ENCODE measurements at places on chromosomes 3 and 15.

DNA sequence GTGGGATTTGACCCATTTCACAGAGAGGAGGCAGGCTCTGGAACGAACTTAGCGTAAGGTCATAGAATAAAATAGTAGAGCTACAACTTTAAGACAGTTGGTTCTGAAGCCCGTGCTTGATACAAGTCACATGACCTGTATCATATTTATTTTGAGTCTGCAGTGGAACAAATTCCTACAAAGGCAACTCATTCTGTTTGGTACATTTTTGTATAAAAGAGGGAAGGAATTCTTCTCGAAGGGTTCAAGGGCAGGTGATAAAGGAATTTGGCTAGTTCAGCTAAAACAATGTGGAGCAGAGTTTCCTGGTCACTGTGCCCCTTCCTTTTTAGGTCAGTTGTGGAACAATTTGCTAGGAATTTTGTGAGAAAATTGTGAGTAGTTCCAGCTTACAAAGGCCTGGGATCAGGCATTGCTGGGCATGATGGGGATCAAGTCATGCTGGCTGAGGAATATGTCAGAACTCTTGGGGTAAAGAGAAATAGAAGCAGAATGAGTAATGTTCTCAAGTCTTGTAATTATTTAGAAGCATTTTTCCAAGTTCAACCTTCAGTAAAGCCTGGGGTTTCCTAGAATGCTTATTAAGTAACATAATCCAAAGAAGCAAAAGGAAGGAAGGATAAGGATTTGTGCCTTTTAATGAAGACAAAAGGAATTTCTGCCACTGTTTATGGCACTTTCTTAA, 19.1 kb downstream of the USP3 start:
- DNase-seq = no peak

DNA sequence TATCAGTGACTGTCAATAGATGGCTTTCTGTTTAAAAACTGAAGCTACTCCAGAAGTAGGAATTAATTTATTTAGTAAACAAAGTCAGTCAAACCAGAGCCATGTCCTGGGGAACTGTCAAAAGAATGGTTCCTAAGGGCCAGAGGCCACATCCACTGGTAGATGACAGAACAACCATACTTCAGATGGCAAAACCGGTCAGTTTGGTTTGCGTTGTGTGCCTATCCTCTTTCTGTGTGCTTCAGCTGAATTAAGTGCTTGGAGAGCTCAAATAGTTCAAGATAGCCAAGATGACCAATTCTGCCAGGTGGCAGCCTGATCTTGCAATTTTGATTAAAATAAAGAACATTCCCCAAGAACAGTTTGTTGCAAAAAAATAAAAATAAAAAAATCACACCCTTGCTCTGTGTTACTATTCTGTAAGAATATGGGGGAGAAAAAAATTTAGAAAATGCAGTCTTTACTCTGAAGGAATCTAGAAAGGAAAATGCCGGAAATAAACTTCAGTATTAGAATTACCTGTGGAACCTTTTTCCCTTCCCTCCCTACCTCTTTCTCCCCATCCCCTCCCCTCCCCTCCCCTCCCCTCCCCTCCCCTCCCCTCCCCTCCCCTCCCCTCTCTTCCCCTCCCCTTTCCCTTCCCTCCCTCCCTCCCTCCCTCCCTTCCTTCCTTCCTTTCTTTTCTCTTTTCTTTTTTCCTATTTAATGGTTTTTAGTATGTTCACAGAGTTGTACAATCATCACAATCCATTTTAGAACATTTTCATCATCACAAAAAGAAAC, 2.5 kb downstream of the MAP3K13 start:
- DNase-seq = no peak

- DNase-seq = no peak
Measured at GRCh38 chr3:61066800-61067199, 184.5 kb downstream of the FHIT start.

GRCh38 chr15:87730706-87731105, 525.8 kb downstream of the NTRK3 start:
- no peak for DNase-seq

GRCh38 chr15:95175914-95176658, 944.7 kb downstream of the MCTP2 start:
- no peak for DNase-seq

DNA sequence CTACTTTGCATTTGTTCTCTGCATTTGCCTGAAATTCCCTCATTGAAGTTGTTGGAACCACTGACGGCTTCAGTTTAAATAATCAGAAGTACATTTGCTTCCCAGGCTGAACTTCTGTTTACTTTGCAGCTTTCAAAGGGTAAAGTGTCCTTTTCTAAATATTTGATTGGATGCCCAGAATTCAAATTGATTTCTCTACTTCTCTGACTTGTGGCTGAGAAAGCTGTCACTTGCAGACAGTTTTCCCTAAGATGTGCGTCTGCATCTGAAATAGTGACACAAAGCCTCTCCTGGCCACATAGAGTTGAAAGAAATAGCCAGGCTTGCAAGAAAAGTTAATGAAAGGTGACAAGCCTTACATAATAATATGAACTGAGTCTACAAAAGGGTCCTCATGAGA, 299.6 kb downstream of the THSD4 start:
- DNase-seq = no peak

- DNase-seq = no peak
Measured at GRCh38 chr15:42119446-42119760, 25.0 kb upstream of the PLA2G4D start.

GRCh38 chr3:50324351-50325112, 2.0 kb upstream of the HYAL2 start:
- DNase-seq = peak; percentile 39

DNA sequence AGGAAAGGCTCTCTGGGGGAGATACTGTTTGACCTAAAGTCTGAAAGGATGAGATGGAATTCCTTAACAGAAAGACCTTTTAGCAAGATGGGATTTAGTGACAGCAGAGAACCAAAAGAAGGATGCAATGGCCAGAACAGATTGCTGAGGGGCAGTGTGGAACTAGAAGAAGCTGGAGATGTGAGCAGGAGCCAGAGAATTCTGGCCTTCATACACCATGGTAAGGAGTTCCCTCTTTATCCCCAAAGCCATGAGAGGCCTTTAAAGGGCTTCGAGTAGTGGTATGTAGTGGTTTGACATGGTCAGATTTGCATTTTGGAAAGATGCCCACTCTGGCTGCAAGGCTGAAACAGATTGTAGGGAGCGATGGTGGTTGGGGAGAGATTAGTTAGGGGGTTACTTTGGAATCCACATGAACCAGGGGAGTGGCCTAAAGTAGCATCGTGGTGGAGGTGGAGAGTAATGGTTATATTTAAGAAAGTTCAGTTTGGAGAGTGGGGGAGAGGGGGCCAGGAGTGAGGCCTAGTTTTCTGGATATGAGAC, 34.0 kb upstream of the NPHP3 start:
- DNase-seq = no peak

DNA sequence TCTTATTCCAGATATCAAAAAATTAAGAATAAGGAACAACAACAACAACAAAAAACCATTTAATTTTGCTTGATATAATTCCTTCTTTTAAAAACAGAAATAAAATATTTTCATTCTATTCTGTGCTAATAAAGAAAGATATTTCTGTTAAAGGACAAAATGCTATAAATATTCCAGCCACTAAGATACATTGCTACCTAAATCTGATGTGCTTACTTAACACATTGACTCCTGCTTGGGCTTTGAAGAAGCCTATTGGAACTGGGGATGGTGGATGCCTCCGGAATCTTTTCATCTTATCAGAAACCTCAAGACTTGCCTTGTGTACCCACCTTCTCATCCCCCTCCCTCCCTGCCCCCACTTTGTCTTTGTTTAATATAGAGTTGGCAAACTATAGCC, 320.2 kb downstream of the MEX3B start:
- no peak for DNase-seq

DNA sequence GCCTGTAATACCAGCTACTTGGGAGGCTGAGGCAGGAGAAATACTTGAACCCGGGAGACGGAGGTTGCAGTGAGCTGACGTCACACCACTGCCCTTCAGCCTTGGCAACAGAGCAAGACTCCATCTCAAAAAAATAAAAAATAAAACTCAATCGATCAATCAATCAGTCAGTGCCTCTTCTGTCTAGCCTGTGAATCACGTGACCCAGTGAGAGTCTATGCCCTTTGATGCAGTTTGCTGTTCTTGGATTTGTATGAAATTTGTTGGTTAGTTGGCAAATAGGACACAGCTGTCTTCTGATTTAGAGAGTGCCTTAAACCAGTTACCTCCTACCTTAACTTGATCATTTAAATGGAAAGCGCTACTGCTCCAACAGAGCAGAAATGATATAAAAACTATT, 3.6 kb upstream of the RBMS3 start:
- DNase-seq = no peak

DNA sequence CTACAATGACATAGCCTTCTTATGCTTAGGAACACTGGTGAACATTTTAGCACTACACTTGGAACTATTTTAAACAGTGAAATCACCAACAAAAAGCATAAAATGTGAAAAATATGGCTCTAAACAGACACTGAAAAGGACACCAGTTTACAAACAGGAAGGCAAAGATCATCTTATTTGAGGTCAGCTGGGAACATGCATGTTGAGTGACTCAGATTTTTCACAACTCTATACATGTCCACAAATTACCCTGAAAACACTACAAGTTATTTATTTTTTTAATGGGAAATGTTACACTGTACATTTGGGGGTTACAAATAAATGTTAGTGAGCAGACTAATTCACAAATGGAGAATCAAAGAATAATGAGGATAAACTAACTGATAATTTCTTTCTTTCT, 12.5 kb upstream of the GK5 start:
- DNase-seq = no peak

DNA sequence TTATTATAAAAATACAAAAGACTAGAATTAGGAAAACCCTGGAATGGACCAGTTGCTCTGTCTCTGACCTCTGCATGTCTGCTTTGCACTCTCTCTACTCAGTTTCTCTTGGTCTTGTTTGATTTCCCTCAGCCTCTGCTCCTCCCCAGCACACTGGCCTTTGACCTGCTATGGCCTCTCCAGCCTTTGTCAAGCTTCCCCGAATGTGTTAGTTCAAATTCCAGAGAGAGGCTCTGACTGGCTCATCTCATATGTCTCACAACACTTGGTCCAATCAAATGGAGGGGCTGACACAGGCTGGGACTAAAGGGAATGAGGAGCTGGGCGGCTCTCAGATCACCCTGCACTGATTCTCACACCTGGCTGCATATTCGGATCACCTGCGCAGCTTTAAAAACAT, 52.4 kb upstream of the CMTM8 start:
- no peak for DNase-seq

DNA sequence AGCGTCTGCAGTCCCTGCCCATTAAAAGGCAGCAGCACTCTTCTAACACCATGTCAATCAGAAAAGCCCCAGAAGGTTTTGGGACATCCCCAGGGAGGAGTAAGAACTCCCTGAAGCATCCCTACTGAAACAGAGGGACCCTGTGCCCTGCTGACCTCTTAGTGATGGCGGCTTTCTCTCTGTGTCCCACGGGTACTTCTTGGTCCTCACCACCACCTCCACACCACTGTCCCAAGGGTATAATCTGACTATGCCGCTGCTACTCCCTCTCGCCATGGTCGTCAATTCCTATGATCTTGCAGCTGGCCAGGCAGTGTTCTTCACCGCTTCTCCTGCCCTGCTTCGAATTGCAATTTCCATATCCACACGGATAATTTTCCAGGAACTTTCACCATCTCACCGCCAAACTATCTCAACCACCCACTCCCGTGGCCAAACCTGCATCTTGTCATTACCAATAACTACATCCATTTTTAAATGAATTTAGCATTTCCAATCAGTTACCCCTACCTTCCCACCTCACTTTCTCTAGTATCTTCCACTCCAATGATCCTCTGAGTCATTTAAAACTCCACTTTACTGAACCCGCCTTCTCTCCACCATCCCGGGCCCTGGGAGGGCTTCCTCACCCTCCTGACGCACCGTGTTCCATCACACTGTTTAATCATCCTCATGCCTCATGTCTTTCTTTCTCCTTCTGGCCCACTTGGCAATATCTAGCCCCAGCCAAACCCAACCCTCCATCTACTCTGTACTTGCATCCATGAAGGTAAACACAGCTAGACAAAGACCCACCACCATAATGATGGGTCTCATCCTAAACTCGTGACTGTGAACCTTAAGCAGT, 23.7 kb downstream of the PRR23E start:
- DNase-seq = no peak

DNA sequence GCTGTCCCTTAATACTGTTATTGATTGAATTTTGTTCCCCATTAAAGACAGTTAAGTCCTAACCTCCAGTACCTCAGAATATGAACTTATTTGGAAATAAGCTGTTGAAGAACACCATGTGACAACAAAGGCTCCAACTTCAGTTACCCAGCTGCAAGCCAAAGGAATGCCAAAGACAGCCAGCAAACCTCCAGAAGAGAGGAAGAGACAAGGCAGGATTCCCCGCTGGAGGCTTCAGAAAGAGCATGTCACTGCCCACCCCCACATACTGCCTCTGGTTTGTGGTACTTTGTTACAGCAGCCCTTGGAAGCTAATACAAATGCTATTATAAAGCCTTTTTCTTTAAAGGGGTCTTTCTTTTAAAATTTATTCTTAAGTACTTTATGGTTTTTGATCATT, 18.4 kb upstream of the NEK10 start:
- DNase-seq = no peak

GRCh38 chr3:116039651-116039985, 405.7 kb downstream of the LSAMP start:
- no peak for DNase-seq

DNA sequence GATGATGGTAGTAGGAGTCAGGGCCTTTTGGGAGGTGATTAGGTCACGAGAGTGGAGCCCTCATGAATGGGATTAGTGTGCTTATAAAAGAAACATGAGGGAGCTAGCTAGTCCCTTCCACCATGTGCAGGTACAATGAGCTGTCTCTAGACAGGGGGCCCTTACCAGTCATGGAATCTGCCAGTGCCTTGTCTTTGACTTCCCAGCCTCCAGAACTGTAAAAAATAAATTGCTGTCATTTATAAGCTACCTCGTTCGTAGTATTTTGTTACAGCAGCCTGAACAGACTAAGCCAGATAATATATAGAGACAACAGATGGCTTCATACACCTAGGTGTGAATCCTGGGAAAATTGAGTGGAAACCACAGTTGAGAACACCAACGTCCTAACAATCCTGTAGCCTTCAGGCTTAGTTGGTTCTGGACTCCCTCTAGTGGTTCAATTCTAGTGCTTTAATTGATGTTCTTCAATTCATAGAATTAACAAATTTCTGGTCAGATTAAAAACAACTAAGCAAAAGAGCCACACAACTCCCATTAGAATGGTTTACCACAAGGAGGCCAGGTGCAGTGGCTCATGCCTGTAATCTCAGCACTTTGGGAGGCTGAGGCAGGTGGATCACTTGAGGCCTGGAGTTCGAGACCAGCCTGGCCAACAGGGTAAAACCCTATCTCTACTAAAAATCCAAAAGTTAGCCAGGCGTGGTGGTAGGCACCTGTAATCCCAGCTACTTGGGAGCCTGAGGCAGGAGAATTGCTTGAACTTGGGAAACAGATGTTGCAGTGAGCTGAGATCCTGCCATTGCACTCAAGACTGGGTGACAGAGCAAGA, 21.3 kb upstream of the GATM start:
- no peak for DNase-seq

GRCh38 chr3:142857056-142857455, 31.8 kb downstream of the PCOLCE2 start:
- DNase-seq = no peak

- no peak for DNase-seq
Measured at GRCh38 chr3:98612996-98613517, 19.6 kb upstream of the CPOX start.

- DNase-seq = no peak
Measured at GRCh38 chr3:37183976-37184375, 9.6 kb upstream of the LRRFIP2 start.
